ENCODE measurements at places on chromosomes 5 and 9. TPM values are rescaled to one million over a fixed set of nuclear protein-coding genes. Genes with fewer than 3 reads are reported as not detected.

- peak; percentile 66 for DNase-seq
- no peaks in the 10 kb centered on the region for H3K36me3 ChIP-seq
- H3K27me3 ChIP-seq = no peaks in the 10 kb centered on the region
- no peaks in the 10 kb centered on the region for H3K4me1 ChIP-seq
Measured at GRCh38 chr5:9156282-9156681, 389.6 kb downstream of the SEMA5A start.

GRCh38 chr5:38753776-38754175 lies 92.0 kb upstream of the OSMR start:
- H3K36me3 ChIP-seq = no peaks in the 10 kb centered on the region
- H3K4me3 ChIP-seq = no peak overlapping the region
- no peaks in the 10 kb centered on the region for H3K27me3 ChIP-seq
- H3K27ac ChIP-seq = no peak overlapping the region

GRCh38 chr9:135339378-135339973 lies 140.1 kb upstream of the PPP1R26 start:
- H3K4me3 ChIP-seq = no peak overlapping the region
- H3K36me3 ChIP-seq = no peaks in the 10 kb centered on the region
- DNase-seq = no peak
- no peaks in the 10 kb centered on the region for H3K27me3 ChIP-seq

- no peak overlapping the region for H3K27ac ChIP-seq
- H3K4me3 ChIP-seq = no peak overlapping the region
- H3K36me3 ChIP-seq = no peaks in the 10 kb centered on the region
- H3K27me3 ChIP-seq = no peaks in the 10 kb centered on the region
- DNase-seq = no peak
Measured at GRCh38 chr5:40413743-40414142, 266.0 kb upstream of the PTGER4 start.

DNA sequence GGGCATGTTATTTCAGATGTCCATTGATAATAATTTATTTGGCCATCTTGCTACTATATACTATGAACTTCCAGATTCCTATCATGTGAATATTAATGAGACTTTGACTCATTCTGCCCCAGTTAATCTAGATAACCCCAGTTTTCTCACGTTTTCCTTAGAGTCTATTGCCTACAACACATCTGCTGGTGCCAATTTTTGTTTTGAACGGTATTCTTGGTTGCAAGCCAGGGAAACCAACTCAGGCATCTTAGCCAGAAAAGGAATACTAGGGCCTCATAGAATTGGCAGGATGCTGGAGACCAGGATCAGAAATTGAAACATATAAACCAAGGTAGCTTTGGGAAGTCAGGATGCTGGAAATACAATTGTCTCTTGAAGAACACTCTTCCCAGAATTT lies 28.0 kb upstream of the NPR3 start:
- no peak for DNase-seq
- no peaks in the 10 kb centered on the region for H3K27me3 ChIP-seq
- peaks cover 5% of the 10 kb centered on the region for H3K36me3 ChIP-seq
- H3K4me1 ChIP-seq = no peaks in the 10 kb centered on the region
- no peak overlapping the region for H3K27ac ChIP-seq

DNA sequence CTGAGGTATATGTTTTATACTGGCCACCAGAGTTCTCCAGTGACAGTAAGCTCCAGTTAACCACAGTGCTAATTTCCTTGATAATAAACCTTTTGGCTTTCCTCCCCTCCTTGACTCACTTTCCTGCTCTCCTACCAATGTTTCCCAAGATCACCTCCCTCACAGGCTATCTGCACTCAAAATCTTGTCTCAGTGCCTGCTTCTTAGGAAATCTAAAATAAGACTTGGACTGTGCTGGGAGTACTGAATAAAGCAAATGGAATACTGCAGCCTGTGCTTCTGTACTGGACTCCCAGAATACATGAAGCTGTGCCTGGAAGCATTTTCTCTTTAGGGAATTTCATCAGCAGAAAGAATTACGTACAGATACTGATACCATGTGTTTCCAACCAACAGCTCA lies 1.7 kb upstream of the DCP2 start:
- no peak for DNase-seq
- H3K36me3 ChIP-seq = no peaks in the 10 kb centered on the region
- no peak overlapping the region for H3K4me3 ChIP-seq
- H3K27me3 ChIP-seq = no peaks in the 10 kb centered on the region

DNA sequence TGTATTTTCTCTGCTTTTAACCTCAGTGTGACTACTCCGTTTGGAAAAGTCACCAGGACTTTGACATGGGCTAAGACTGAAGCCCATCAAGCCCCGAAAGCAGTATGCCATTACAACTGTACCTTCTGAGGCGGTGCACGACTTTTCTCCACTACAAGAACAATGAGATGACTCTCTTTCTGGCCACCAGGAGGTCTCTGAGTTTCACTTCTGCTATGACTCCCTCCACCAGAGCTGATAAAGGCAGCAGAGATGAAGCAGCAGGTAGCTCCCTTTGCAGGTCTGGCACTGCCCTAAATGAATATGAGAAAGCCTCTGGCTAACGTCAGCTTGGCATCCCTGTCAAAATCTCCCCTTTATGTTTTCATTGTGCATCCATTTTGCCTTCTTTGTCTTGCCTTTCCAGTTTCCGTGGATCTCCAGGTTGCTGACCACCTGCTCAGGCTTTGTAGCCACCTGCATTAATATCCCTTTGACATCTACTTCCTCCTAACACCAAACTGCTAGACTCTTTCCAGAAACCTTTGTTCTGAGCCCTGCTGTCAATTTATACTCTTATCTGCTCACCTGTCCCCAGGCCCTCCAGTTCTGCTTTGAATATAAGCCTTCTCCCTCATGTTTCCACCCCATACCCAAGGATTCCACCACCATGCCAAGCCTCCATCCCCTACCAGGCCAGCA lies 221.7 kb downstream of the ZNF608 start:
- H3K36me3 ChIP-seq = no peaks in the 10 kb centered on the region
- H3K4me1 ChIP-seq = no peaks in the 10 kb centered on the region
- no peak for DNase-seq
- no peaks in the 10 kb centered on the region for H3K27me3 ChIP-seq
- H3K27ac ChIP-seq = no peak overlapping the region
- no peak overlapping the region for H3K4me3 ChIP-seq

- DNase-seq = peak; percentile 23
- no peaks in the 10 kb centered on the region for H3K36me3 ChIP-seq
- no peaks in the 10 kb centered on the region for H3K27me3 ChIP-seq
- H3K27ac ChIP-seq = no peak overlapping the region
- peaks cover 5% of the 10 kb centered on the region for H3K4me1 ChIP-seq
- no peak overlapping the region for H3K4me3 ChIP-seq
Measured at GRCh38 chr5:139872851-139873794, 77.5 kb downstream of the PSD2 start.

DNA sequence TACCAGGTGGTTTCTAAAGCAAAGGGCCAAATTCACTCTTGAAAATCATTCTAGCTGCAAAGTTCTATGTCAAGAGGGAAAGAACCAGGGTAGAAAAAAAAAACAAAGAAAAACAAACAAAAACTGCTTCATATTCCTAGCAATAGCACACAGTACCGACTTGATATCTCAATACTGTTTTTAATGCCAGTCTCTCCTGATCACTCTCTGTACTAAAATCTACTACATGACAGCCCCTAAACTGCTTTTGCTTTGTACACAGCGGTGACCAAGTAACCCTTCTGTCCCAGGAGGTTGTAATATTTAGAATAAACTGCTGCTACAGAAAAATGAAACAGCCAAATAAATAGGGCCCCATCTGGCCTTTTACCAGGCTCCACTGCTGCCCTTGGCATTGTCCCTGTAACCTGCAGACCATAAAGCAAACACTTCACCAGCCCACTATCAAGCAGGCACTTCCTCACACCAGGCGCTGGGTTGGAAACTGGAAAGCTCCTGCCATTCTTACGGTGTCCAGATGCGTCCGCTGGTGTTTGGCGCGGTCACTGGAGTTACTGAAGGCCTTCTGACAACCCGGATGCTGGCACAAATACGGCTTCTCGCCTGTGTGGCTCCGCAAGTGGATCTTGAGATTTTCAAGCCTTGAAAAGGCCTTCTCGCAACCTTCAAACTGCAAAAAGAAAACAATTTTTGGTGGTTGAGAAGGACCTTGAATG lies 363.2 kb downstream of the GLIS3 start:
- no peak overlapping the region for H3K27ac ChIP-seq
- no peak for DNase-seq

DNA sequence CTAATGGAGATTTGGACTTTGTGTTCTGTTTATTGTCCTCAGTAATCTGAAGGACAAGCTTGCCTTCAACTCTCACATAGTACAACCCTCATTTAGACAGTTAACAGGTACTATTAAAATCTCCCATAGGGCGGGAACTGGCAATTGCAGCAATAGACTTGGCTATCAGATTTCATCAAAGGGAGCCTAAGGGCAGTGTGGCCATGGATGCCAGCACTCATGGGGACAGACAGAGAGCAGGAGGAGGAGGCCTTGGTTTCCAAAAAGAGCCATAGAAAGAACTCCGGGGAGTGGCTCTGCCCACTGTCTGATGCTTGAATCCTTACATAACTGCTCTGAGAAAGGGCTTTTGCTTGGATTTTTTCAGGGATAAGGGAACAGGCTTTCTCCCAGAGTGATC lies 6.8 kb downstream of the SLC36A1 start:
- no peaks in the 10 kb centered on the region for H3K36me3 ChIP-seq
- no peak overlapping the region for H3K4me3 ChIP-seq
- H3K4me1 ChIP-seq = peaks cover 15% of the 10 kb centered on the region

DNA sequence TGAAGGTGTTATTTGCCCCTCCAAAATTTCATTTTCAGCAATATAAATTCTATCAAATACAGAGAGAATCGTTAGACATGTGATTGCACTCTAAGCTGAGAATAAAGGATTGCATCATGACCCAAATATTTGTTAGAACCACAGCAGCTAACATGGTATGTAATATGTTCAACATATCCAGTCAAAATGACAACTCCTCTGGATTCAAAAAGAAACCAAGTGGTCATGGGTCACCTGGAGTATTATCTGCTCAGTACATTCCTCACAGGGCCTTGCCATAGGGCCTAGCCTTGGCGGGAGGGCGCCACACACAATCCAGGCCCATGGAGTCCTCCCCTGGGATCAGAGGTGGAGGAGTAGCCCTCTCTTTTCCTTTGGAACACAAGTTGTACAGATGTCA lies 179.2 kb downstream of the HSD17B3 start:
- no peaks in the 10 kb centered on the region for H3K27me3 ChIP-seq
- peaks cover 7% of the 10 kb centered on the region for H3K36me3 ChIP-seq
- H3K4me3 ChIP-seq = no peak overlapping the region
- no peak for DNase-seq
- no peak overlapping the region for H3K27ac ChIP-seq

GRCh38 chr9:113951032-113951372 lies 74.9 kb downstream of the ZNF618 start:
- DNase-seq = no peak
- no peaks in the 10 kb centered on the region for H3K27me3 ChIP-seq
- no peak overlapping the region for H3K4me3 ChIP-seq
- no peak overlapping the region for H3K27ac ChIP-seq
- H3K4me1 ChIP-seq = peaks cover 5% of the 10 kb centered on the region

- no peak for DNase-seq
- H3K36me3 ChIP-seq = no peaks in the 10 kb centered on the region
- no peaks in the 10 kb centered on the region for H3K4me1 ChIP-seq
- H3K27me3 ChIP-seq = no peaks in the 10 kb centered on the region
- H3K4me3 ChIP-seq = no peak overlapping the region
Measured at GRCh38 chr9:69806627-69807026, 14.0 kb upstream of the CFAP95 start.

DNA sequence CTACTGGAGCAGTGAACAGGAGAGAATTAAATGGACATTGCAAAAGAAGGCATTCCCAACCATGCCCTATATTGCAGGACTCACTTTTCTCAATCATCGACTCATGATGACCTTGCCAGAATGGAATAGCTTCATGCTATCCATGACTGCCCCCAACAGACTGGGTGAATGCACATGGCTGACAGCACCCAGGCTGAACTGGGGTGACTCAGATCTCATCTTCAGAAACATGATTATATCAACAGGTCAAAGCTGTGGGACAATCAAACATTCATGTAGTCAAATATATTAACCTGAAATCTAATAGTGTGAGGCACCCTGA lies 34.7 kb upstream of the MIER3 start:
- no peaks in the 10 kb centered on the region for H3K27me3 ChIP-seq
- no peak overlapping the region for H3K27ac ChIP-seq
- H3K36me3 ChIP-seq = no peaks in the 10 kb centered on the region
- no peaks in the 10 kb centered on the region for H3K4me1 ChIP-seq

DNA sequence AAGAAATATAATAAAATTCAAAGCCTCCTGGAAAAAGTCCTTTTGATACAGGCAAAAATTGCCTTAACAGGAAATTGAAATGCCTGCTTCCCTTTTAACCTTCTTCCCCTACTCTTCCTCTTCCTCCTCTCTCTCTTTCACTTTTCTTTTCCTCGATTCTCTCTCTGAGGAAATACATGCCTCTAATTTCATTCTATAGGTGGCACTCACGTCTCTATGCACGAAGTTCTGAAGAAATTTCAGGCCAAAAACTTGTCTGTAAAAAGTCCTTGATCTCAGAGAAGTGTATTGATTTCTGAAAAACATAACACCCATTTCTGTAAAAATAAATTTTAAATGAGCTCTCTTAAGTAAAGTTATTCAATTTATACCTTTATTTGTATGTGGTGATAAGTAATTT lies 371.7 kb upstream of the IRX4 start:
- no peak for DNase-seq
- no peak overlapping the region for H3K4me3 ChIP-seq
- H3K27ac ChIP-seq = no peak overlapping the region
- no peaks in the 10 kb centered on the region for H3K36me3 ChIP-seq
- H3K4me1 ChIP-seq = no peaks in the 10 kb centered on the region
- H3K27me3 ChIP-seq = no peaks in the 10 kb centered on the region

DNA sequence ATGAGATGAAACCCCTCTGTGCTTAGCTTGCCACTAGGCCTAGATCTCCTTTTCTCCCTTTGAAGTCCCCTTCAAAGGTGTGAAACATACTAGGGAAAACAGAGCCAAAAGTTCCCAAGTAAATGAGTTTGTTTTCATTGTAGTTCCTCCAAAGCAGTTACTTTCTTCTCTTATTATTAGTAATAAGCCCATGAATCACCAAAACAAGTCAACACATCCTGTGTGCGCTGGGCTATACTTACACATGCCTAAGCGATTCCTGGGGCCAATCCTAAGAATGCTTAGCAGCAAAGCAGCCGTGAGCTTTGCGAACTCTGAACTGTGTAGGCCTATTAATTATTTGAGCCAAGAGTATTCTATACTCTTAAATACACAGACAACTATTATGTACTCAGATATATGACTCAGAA lies 7.6 kb downstream of the ENC1 start:
- no peak for DNase-seq
- peaks cover 6% of the 10 kb centered on the region for H3K36me3 ChIP-seq
- no peak overlapping the region for H3K4me3 ChIP-seq
- H3K4me1 ChIP-seq = peaks cover 41% of the 10 kb centered on the region
- H3K27ac ChIP-seq = no peak overlapping the region

- H3K27me3 ChIP-seq = no peaks in the 10 kb centered on the region
- DNase-seq = no peak
- H3K27ac ChIP-seq = no peak overlapping the region
- H3K4me3 ChIP-seq = no peak overlapping the region
- H3K4me1 ChIP-seq = peaks cover 20% of the 10 kb centered on the region
- H3K36me3 ChIP-seq = no peaks in the 10 kb centered on the region
Measured at GRCh38 chr9:113600871-113601614, 137.5 kb downstream of the RGS3 start.

- no peak overlapping the region for H3K4me3 ChIP-seq
- no peak for DNase-seq
Measured at GRCh38 chr9:104861397-104861796, 66.6 kb downstream of the ABCA1 start.

Gene CARD9
- 0.49 TPM for total RNA-seq

Gene PAM
- 65.8 TPM for total RNA-seq

Gene NOL8
- total RNA-seq = 26.0 TPM

Gene FCHO2
- total RNA-seq = 8.4 TPM

Gene UBQLN1
- 155 TPM for total RNA-seq

Gene SAP30L
- total RNA-seq = 11.5 TPM

Gene C5orf63
- 6.8 TPM for total RNA-seq

Gene PARP8
- 25.0 TPM for total RNA-seq

Gene SLC38A9
- 57.0 TPM for total RNA-seq
